ENCODE measurements at places on chromosomes 4 and X. TPM values are rescaled to one million over a fixed set of nuclear protein-coding genes. Genes with fewer than 3 reads are reported as not detected.

SPP1 gene
- 169 TPM for polyA plus RNA-seq

GRCh38 chrX:70485466-70485865 lies 40.8 kb downstream of the DLG3 start:
- no peak for DNase-seq

DNA sequence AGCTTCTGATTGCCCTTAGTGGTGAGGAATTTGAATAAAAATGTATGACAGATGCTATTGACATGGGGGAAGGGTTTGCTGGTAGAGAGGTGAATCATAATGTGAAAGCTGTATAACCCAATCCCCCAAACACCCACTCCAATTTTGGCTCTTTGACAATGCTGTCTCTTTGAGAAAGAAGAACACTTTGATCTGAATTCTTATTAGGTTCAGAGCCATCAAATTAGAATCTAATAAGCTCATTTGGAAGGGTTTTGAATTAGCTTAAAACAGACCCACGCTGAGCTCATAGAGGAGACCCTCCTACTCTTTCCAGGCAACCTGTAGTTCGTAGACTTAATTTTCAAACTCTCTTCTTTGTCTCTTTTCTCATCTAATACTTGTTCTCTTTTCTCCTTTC lies 416.6 kb upstream of the ARX start:
- DNase-seq = no peak

REELD1 gene
- polyA plus RNA-seq = 0.13 TPM

XKRX gene
- not detected for polyA plus RNA-seq

- no peak for DNase-seq
Observed at GRCh38 chr4:36091997-36092396, 152.3 kb downstream of the ARAP2 start.

DNA sequence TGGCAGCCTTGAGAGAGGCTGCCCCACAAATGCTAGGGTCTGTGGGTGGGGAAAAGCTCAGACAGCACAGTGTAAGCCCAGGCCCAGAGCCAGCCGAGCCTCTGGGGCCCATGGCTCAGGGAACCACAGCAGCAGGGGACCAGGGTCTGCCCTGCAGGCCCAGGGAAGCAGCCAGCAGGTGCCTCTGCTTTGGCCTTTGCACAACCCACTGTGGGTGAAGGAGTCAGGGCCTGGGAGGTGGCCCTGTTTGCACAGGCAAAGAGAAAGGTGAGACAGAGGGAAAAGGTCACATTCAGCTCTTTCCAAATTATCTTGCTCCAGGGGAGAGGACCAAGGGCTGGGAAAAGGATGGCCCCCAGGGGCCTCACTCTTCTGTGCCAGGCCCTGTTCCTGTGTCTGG lies 8.7 kb downstream of the PNMA6F start:
- DNase-seq = no peak

GRCh38 chrX:107827852-107828251 lies 2.2 kb downstream of the MID2 start:
- no peak for DNase-seq

GRCh38 chr4:67106861-67107460 lies 438.3 kb downstream of the CENPC start:
- DNase-seq = no peak

UGT2A1 gene
- polyA plus RNA-seq = not detected

IQCM gene
- polyA plus RNA-seq = not detected

- no peak for DNase-seq
Observed at GRCh38 chr4:100379583-100380105, 138.2 kb downstream of the EMCN start.

DNA sequence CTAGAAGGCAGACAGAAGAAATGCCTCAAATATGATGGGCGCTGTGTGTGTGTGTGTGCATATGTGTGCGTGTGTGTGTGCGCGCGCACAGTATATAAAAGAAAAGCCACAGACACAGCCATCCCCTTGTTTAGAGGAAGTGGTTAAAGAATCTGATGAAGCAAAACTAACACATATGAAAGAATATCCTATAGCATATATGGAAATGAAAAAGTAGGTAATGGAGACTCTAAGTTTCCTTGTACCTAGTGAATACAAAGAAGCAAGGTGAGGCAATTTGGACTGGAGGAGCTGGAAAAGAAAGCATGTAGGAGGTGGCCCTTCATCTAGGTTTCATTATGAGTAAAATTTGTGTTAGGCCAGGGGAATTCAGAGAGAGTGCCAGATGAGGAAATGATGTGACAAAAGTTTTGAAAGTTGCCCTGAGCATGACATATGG lies 58.6 kb upstream of the MCF2 start:
- peak; percentile 5 for DNase-seq

DNA sequence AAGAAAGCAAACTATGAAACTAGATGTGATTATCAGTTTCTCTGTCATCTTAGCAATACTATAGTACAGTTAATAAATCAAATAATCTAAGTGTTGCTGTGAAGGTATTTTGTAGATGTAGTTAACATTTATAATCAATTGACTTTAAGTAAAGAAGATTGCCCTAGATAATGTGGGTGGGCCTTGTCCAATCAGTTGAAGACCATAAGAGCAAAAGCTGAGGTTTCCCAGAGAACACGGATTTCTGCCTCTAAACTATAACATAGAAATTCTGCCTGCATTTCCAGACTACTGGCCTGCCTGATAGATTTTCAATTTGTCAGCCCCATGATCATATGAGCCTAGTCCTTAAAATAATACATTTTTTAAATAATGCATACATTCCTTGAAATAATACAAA lies 222.9 kb downstream of the PCDH18 start:
- DNase-seq = no peak

- peak; percentile 91 for DNase-seq
Observed at GRCh38 chrX:75522565-75523431, at the start of gene ZDHHC15. Gene ZDHHC15, minus strand, starts transcription at chrX:75523037. Its CDS starts 13 bp downstream, at chrX:75523024.

- DNase-seq = peak; percentile 37
Observed at GRCh38 chrX:129979207-129979920, 3.1 kb upstream of the BCORL1 start.

- DNase-seq = no peak
Observed at GRCh38 chr4:73856518-73856917, 3.4 kb downstream of the PF4V1 start.

- no peak for DNase-seq
Observed at GRCh38 chr4:46874811-46875210, 34.2 kb downstream of the COX7B2 start.

RAB39B gene
- 0.68 TPM for polyA plus RNA-seq

DNA sequence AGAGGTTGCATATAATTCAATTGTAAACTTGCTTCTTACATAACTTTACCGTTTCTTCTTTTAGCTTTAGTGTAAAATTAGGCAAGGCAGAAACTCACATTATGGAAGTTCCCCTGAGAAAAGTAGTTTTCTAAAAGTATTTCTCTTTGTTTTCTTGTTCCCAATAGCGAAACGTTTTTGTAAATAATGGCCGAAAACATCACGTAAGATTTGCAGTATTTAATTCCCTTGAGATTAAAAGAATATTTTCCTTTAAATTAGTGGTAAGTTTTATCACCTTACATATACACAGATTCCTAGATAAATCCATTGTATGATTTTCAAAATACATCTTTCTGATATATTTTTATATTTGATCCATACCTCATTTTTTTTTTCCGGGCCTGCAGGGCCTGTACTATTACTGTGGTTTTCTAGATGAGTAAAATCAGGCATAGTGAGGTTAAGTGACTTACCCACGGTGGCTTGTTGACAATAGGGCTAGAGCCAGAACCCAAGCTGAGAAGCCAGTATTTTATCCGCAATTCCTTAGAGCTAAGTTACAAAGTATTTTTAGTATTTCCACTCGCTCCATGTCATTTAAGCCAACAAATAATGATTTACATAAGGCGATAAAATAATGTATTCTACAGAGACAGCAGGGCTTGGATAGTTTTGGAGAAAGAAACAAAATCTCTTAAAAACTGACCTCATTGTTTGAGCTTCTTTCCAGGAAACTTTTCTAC lies 82.2 kb upstream of the VEGFC start:
- peak; percentile 95 for DNase-seq

MEPE gene
- polyA plus RNA-seq = not detected

DNA sequence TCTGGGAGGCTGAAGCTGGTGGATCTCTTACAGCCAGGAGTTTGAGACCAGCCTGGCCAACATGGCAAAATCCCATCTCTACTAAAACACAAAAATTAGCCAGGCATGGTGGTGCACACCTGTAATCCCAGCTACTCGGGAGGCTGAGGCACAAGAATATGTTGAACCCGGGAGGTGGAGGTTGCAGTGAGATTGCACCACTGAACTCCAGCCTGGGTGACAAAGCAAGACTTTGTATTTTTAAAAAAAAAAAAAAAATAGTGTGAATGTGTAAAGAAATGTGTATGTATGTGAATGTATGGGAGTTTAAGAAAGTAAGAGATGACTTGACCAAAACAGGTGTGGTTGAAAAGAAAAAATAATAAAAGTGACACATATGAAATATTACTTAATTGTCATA lies 167.7 kb upstream of the TEX13C start:
- DNase-seq = no peak

DNA sequence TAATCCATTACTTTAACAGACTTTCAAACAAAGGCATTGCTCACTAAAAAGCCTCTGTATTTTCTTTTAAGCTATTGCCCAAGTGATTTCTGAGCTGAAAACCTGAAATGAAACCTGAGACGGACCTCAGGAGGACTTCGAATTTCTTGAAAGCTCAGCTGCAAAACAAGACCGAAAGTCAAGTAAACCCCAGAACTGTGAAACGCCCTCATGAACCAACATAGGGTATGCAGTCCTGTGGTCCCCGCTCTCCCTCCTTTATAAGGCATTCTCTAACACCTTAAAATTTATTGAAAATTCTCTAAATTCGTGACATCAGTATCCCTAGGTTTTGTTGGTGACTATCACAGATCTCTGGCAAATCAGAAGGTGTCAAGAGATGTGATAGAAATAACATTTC lies 91.8 kb downstream of the SHISA3 start:
- no peak for DNase-seq

PAGE4 gene
- polyA plus RNA-seq = not detected
